ENCODE measurements at places on chromosomes 2 and 18.

- DNase-seq = no peak
Measured at GRCh38 chr2:241814643-241815476, 5.9 kb downstream of the NEU4 start.

DNA sequence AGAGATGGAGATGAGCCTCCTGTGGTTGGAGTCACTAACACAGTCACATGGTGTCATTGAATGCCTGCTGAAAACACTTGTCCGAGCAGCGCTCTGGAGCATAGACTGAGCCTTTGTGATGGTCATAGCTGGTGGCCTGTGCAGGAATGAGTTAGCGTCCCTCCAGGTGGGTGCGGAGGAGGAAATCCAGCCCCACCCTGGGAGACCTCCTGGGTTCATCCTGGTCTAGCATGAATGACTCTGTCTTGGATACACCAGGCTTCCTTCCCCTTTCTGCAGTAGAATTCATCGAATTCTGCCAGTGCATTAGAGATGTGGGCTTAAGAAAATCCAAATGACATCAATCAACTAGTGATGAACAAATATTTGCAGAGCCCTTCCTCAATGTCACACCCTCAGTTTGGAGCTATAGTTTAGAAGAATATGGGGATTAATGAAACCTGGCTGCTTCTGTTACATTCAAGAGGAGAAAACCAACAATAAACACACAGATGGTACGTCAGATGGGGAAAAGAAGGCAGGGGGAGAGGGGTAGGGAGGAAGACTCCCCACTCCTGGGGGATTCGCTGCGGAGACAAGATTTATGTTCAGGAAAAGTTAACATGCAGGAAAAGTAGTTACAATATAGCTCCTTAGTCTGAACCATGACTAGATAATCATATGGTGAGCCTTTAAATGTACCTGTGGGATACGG, 136.7 kb downstream of the DDX1 start:
- no peak for DNase-seq

- DNase-seq = peak; percentile 35
Measured at GRCh38 chr2:206978746-206979145, 39.4 kb downstream of the CPO start.

GRCh38 chr2:100779908-100780202, 40.1 kb upstream of the NPAS2 start:
- no peak for DNase-seq

DNA sequence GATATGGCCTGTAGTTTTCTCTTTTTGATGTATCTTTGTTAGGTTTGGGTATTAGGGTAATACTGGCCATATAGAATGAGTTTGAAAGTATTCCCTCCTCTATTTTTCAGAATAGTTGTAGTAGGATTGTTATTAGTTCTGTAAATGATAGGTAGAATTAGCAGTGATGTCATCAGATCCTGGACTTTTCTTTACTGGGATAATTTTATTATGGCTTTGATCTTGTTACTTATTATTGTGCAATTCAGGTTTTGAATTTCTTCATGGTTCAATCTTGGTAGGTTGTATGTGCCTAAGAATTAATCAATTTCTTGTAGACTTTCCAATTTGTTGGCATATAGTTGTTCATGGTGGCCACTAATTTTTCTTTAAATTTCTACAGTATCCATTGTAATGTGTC, 916.6 kb downstream of the CCDC85A start:
- no peak for DNase-seq

GRCh38 chr2:239264492-239264837, 136.4 kb downstream of the HDAC4 start:
- DNase-seq = peak; percentile 53

DNA sequence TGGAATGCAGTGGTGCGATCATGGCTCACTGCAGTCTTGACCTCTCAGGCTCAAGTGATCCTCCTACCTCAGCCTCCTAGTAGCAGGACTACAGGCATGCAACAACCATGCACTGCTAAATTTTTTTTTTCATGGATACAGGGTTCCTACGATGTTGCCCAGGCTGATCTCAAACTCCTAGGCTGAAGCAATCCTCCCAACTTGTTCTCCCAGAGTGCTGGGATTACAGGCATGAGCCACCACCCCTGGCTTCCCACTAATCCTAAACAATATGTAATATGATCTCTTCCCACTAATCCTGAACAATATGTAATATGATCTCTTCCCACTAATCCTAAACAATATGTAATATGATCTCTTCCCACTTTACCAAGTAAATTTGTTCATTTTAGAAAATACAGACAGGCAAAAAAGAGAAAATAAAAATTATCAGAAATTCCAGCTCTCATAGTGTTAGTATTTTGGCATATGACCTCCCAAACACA, 33.7 kb upstream of the C18orf32 start:
- peak; percentile 48 for DNase-seq

GRCh38 chr2:86790134-86790675, 508 bp downstream of the CD8A start:
- DNase-seq = no peak

- no peak for DNase-seq
Measured at GRCh38 chr2:53233759-53234547, 533.7 kb upstream of the CHAC2 start.

DNA sequence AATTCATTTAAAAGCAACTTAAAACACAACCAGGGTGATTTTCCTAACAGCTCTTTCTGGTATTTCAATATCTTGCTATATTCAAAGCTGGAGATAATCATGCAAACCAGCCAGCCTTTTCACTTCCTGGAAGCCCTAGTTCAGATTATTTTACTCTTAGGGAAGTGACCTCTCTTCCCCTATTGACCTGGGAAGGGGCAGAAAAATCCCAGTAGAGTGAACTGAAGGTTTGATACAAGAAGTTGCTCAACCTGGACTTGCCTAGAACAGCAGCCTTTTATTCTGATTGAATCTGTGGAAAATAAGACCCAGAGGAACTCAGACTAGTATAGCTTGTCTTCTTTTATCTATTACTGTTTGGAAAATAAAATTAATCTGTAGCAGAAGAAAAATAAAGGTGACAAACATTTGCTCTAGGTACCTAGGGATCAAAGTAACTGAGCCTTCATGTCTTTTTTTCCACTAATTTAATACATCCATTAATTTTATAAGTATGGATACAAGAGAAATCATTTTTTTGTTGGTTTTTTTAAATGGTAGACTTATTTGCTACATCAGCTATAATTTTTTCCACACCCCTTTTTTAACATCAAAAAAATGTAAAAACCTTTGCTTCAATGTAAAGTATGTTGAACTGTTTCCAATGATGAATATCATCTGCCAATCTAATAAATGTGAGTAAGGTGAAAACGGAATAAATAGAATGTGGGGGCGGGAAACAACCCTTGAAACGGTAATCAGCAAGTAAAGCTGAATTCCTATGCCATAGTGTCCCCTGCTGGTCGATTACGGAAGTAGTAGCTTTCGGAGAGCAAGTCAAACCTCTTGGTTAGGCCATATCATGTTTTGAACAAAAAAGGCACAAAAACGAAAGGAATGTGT, 629.9 kb downstream of the NRXN1 start:
- peak; percentile 70 for DNase-seq

- no peak for DNase-seq
Measured at GRCh38 chr2:34785206-34785785, 1186.2 kb upstream of the FAM98A start.

- DNase-seq = peak; percentile 61
Measured at GRCh38 chr18:7872569-7872968, 305.5 kb downstream of the PTPRM start.

DNA sequence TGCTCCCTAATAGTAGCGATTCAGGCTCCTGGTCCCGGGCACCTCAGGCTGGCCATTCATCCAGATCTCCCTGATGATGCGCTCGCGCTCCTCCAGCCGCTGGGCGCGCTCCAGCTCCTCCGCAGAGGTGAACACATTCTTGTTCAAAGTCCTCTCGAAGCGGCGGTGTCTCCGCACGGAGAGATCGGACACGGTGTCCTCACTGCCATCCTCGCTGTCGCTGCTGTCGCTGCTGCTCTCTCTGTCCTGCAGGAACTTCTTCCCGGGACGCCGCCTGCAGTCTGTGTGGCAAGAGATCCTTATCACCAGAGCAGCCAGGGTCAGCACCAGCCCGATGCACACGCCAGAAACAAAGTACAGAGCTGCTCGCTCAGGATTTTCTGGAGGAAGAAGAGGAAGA, 67.5 kb downstream of the EVA1A start:
- DNase-seq = no peak

- DNase-seq = no peak
Measured at GRCh38 chr2:235194351-235194750, 242.5 kb downstream of the SH3BP4 start.

DNA sequence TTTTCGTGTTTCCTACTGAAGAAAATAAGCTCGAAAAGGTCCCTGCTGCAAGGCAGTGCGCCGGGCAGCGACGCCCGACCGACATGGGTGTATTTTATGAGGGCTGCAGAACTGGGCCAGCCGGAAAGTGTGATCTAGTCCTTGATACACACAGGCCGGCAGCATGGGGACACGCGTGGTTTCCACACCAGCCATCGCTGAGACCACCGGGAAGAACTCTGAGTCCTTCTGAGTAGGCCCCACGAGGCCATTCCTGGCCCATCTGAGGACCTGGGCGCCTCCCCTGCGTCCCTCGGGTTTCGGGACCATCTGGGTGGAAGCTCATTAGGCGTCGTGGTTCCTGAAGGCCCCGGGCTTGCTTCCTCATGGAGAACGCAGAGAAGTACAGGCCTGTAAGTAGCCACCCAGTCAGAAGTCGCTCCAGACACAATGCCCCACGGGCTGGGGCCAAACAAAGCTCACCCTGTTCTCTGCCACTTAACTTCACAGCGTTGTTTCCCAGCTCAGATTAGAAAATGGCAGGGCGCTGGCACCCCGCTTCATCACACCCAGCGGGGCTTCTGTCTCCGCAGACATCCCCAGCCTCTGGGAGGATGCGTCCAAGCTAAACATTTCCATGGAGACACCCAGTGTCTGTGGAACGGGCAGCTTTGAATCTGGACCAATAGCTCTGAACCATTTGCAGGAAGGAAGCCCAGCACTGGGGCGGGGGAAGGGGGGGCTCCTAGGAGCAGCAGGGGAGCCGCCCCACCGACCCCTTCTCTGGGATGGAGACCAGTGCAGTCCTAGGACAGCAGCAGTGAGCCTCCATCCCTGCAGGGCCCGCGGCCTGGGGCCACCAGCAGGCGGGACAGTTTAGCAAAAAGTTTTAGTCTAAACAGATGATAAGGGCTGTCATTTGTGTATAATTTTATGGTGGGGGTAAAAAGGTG, 2.4 kb downstream of the NFATC1 start:
- DNase-seq = no peak

GRCh38 chr2:109222825-109223471, 93.9 kb downstream of the SH3RF3 start:
- no peak for DNase-seq

DNA sequence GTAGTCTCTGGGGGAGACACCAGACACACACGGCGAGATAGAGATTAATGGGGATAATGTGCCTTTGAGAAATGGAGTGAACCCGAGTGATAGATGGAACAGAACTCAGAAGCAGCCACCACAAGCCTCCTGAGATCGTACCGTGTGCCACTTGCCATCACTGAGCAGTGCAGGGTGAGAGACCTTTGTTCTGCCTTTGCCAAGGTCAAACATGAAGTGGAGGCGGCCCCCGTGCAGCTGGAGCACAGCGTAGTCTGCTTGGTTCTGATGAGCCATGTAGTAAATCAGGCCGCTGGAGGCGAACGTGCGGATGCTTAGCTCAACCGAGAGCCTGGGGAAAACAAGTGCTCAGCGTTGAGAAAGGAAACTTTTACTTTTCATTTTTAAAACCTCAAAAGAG, 167.0 kb downstream of the LAMA1 start:
- no peak for DNase-seq

GRCh38 chr2:230895536-230896345, 29.3 kb downstream of the GPR55 start:
- no peak for DNase-seq

DNA sequence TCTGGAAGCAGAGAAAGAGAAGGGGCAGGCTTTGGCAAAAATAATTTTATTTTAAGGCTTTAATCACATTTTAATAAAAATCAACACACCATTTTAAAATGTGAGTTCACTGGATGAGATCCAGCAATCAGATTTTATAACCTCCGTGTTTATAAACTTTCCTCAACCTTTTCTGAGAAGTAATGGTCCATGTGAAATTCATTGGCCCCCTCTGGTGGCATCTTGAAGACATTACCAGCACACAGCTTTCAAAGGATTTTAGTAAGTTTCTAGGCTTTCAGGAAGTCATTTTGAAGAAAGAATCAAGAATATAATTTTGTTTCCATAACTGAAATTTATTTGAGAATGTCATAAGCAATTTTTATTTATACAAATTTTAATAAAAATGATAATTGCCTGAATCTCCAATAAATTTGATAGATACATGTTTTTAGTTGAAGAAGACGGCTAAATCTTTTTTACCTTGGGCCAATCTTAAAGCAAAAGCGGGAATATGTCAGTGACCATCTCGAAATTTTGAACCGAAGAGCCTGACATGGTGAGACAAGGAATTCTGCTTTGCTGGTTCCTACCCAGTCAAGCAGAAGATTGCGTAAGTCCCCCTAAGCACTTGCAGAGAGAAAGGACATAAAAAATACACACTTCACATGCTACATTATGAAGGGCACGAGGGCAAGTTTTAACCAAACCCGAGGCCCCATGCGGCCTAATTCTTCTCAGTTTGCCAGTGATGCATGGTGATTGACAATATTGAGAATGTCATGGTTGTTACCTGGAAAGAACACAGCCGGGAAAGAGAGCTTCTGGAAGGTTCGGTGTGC, 128.4 kb upstream of the CBLN2 start:
- DNase-seq = peak; percentile 38

DNA sequence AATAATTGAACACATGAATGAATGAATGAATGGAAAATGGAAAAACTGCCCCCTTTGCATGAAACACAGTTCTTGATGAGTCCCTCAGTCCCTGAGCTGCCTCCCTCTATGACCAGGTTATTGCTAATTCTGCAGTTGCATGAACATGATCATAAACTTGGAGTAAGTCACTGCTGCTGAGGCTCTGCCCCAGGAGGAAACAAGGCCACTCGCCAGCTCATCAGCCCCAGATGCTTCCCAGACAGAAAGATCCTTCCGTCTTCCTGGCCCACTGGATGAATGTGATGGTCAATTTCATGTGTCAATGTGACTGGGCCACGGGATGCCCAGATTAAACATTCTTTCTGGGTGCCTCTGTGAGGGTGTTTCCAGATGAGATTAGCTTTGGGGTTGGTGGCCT, 16.4 kb downstream of the GPR45 start:
- peak; percentile 15 for DNase-seq

GRCh38 chr2:64423303-64423702, 30.7 kb upstream of the LGALSL start:
- DNase-seq = no peak

- DNase-seq = no peak
Measured at GRCh38 chr2:178279636-178280035, 85.3 kb downstream of the OSBPL6 start.

- DNase-seq = no peak
Measured at GRCh38 chr2:132478461-132479105, 62.0 kb downstream of the GPR39 start.

- DNase-seq = no peak
Measured at GRCh38 chr18:37571266-37571665, 5.7 kb upstream of the CELF4 start.

Data from fibroblast of skin of back (primary cell).